ENCODE measurements at places on chromosomes 2 and 18. TPM values are rescaled to one million over a fixed set of nuclear protein-coding genes. Genes with fewer than 3 reads are reported as not detected.

TMEM198 gene
- 0.62 TPM for total RNA-seq

UGT1A8 gene
- 0.13 TPM for total RNA-seq

ZNG1B gene
- total RNA-seq = 42.2 TPM

UPP2 gene
- total RNA-seq = not detected

ZEB2 gene
- 22.9 TPM for total RNA-seq

Data from esophagus squamous epithelium (tissue), 5 donors.